ENCODE measurements at places on chromosomes 11 and 22.

DNA sequence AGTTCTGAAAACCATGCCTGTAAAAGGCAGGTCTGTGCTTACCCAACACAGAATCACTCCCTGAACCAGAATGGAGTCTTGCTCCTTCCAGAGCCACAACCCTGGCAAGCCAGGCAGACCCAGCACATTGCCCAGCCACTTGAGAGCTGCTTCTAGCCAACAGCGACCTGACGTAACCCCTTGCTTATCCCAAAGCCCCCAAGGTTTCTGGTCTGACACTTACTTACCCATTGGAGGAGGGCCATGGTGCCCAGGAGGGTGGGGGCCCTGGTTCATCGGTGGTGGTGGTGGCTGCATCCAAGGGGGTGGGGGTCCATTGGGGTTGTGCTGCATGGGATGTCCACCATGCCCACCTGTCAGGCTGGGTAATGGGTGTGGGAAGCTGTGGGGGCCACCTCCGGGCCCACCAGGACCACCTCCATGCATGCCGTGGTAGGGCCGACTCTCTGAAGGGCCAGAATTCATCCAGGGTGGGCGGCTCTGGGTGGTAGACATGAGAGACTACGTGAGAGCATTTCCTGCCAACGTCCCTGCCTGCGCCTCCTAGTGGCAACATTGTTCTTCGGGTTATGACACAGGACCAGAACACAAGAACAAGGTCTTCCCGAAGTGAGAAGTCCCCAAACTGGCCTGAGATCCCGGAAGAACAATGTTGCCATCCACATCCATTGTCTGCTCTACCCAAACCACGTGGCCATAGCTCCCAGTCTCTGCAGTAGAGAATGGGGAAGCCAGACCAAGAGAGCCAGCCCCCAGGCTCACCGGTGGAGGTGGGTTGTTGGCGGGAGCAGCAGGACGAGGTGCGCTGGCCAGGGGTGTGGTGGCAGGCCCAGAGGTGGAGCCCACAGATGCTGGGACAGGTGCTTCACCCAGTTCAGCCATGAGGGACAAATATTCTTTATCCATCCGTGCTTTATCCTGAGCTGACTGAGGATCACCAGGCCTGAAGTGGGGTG is 7.8 kb upstream of the PYGM start:
- DNase-seq = peak; percentile 55

- no peak for DNase-seq
Measured at GRCh38 chr11:64525711-64526110, 65.3 kb upstream of the SLC22A12 start.

- DNase-seq = peak; percentile 54
Measured at GRCh38 chr11:60345489-60345888, 18.4 kb downstream of the MS4A6E start.

GRCh38 chr11:100780470-100780869 is 93.4 kb downstream of the ARHGAP42 start:
- DNase-seq = no peak

GRCh38 chr11:60389279-60389910 is 6.9 kb upstream of the MS4A14 start:
- no peak for DNase-seq

DNA sequence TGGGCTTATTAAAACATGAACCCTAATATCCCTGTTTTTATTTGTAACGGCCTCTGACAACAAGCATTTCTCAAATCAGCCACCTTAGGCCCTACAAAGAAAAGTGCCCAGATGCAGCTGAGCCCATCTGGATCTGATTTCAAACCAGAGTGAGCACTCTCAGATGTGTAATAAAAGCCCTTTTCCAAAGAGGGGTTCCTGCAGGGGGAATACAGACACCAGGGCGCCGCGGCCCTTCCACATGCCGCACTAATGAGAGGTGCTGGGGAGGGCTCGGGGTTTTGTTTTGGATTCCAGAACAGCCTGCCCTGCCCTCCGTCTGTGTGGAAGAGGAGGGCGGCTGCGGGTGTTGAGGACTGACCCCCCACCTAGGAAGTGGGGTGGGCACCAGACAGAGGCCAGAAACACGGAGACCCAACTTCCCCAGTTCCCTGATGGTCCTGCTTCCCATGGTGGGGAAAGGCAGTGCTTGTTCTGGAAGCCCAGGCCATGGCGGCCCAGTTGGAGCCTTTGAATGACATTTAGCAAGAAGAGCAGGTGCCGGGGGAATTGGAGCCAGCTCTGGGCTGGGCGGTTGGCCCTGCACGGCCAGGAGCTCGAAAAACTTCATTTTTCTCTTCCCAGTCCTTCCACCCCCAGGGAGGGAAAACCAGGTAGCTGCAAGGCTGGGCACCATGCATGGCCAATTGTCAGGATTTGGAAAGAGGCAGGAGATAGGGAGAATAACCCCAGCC is 63.7 kb downstream of the MACROD1 start:
- no peak for DNase-seq

DNA sequence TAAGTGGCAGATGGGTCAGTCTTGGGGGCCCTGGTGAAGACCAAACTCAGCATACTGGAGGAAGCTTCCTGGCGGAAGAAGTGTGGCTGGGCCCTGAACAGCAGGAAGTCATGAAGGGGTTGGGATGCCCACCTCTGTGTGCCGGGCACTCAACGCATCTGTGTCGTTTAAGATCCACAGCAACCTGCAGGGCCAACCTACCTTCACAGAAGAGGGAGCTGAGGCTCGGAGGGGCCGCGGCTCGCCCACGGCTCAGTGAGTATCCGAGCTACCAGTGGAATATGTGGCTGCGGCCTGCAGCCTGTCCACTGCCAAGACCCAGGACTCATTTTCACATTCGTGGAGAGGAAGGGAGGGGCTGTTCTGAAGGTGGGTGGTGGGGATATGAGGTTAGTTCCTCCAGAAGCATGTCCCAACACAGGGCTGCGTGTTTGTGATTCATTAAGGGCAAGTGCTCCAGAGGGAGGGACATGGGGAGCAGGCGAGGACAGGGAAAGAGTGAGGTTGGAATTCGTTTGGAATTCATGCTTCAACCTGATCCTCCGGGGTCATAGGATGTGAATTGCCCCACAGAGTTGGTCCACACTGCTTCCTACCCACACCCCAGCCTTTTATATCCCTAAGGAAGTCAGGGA is 99.6 kb downstream of the MPPED1 start:
- no peak for DNase-seq

DNA sequence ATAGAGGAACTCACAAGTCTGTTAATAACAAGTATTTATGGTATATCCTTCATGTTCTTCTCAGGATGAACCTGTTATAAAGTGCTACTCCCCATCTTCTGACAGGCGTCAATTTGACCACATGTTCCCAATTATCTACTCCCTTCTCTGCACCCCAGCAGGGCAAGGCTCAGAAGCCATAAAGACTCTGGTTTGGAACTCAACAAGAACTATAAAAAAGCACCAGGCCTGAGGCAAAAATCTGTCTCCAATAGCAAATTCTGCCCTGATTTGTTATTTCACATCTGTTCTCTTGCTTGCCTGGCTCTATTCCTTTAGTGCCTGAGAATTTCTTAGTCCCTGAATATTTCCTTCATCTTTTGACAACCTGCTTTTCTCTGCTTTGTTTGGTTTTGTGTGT is 618.2 kb upstream of the KIRREL3 start:
- no peak for DNase-seq

- peak; percentile 89 for DNase-seq
Measured at GRCh38 chr11:12249590-12250260, 127.6 kb upstream of the PARVA start.

GRCh38 chr11:78995171-78995570 is 420.5 kb upstream of the NARS2 start:
- DNase-seq = no peak

GRCh38 chr11:60968223-60968622 is 3.3 kb upstream of the CD6 start:
- DNase-seq = no peak

GRCh38 chr22:37911697-37912096 is 5.6 kb downstream of the MICALL1 start:
- no peak for DNase-seq

- no peak for DNase-seq
Measured at GRCh38 chr11:64571410-64572091, 19.5 kb upstream of the SLC22A12 start.

- no peak for DNase-seq
Measured at GRCh38 chr11:94553938-94554337, 10.2 kb downstream of the FUT4 start.

DNA sequence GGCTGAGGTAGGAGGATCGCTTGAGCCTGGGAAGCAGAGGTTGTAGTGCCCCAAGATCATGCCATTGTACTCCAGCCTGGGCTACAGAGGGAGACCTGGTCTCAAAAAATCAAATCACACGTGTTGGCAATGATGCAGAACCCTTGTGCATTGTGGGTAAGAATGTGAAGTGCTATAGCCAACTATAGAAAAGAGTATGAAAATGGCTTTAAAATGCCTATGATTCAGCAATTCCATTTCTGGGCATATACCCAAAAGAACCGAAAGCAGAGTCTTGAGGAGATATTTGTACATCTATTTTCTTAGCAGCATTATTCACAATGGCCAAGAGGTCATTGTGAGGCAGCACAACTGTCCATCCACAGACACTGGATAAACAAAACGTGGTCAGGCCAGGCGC is 2.6 kb upstream of the FADS3 start:
- DNase-seq = peak; percentile 51

DNA sequence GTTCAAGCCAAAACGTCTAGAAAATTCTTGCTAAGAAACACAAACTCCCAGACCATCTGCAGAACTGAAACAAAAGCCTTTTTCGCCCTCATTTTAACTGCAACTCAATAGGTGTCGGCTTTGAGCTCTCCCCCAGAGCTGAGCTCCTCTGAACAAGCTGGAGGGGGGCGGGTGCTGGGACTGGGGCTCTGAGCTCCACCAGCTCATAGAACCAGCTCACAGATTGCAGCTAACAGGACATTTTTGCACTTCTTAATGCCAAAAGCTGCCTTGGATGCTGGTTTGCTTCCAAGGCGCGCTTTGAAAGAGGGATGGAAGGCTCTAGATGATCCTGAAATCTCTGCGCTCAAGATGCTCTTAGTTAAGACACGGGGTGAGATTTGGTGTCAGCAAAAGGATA is 6.0 kb upstream of the YWHAH start:
- DNase-seq = no peak

- no peak for DNase-seq
Measured at GRCh38 chr11:60910711-60911380, 3.1 kb upstream of the TMEM109 start.

- DNase-seq = no peak
Measured at GRCh38 chr22:28743852-28744251, 2.0 kb downstream of the HSCB start.

GRCh38 chr11:31805037-31805628 is 6.0 kb downstream of the PAX6 start:
- no peak for DNase-seq

GRCh38 chr22:45344334-45344733 is 34.6 kb downstream of the FAM118A start:
- no peak for DNase-seq

DNA sequence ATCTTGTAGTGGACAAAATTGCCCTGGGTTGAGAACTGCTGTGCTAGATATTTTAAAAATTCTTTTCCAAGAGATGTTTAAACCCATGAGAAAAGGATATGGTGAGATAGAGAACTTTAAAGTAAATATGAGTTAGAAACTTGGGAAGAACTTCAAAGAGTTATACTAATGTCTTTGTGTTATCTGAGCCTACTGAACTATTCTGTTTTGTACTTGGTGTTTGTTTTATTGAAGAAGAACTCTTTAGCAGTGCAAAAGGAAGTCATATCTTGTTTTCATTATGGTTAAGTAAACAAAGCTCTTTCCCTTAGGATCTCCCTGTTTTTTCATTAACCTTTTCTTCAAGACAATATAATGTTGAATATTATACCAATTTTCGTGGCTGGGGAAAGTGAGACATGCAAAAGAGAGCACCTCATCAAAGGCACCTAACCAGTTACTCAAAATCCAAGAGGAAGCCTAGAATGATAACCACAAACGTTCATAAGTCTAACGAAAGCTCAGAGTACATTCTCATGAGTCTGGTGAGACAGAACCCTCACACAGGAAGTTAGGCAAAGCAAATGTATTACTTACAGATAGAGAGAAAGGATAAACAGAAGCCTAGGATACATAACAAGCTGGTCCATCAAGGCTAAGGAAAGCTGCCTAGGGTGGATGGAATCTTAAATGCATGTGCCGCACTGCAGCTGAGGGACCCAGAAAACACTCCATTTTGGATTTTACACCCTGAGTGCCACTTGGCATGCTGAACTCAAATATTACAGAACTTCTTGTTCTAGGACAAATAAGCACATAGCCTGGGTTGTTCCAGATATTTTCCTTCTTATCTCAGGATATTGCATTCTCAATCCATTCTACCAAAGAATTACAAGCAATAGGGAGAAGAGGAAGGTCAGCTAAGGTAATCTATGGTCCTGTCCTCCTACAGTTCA is 112.5 kb upstream of the ANO3 start:
- peak; percentile 23 for DNase-seq

GRCh38 chr11:8757047-8757446 is 74.5 kb downstream of the RPL27A start:
- DNase-seq = no peak

DNA sequence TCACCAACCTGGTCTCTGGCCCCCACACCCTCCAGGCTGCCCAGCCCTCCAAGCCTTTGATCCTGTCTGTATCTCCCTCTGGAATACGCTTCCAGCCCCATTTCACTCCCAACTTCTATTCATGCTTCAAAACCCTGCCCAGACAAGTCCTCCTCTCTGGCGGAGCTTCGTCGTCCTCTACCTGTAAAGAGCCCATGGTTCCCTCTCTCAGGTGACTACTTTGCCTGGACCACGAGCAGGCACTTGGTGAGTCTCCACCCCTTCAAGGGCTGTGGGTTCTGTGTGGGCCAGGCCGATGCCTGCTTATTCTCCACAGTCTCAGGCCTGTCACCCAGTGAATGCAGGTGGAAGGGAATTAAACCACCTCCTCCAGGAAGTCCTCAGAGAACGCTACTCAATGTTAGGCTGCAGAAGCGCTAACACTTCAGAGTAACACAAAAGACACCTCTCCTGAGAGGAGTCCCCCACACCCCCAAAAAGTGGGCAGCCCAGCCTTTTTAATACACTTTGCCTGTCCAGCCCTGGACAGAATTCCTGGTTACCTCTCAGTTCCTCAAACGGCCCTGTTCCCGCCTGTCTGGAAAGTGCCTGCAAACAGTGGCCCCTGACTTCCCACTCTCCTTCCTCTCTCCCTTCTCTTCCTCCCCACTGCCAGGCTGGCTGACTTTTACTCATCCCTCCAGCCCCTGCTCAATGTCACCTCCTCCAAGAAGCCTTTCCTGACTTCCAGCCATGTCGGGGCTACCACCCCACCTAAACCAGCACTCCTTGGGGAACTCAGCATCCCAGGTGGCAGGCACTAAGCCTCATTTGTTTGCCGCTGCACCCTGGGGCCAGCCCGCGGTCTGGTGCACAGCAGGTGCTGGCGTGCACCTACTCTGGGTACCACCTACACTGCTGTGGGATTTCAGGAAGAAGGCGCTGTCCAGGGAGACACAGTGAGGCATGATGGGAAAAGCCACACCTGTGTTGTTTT is 9.0 kb downstream of the RAC2 start:
- DNase-seq = no peak

DNA sequence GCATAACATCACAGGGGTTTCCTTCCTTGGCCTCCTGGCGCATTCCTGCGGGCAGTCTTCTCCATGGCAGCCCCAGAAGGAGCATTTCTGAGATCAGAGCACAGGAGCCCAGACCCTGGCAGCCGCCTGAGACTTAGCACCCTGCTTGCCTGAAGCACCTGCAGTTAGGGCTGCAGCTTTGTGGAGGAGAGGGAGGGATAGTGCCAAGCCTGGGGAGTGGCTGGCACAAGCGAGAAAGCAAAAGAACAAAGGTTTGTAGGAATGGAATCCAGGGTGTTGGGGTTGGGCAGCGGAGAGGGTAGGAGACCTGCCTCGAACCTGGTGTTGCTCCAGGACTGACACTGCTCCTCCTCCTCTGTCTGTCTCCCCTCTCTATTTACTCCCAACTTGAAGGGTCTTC is 66.9 kb downstream of the SCN3B start:
- DNase-seq = no peak

GRCh38 chr11:4511282-4512245 is 29.1 kb downstream of the OR52K1 start:
- no peak for DNase-seq
